Activated T-cell treated with anti-CD3 and anti-CD28 coated beads, Interleukin-2, amount 50 U/mL, for 72 hours (primary cell): ENCODE measurements at places on chromosomes 11 and 22. TPM values are rescaled to one million over a fixed set of nuclear protein-coding genes. Genes with fewer than 3 reads are reported as not detected.

GRCh38 chr11:75263944-75264349, 23.4 kb downstream of the TPBGL start:
- DNase-seq, result peak; percentile 29

DNA sequence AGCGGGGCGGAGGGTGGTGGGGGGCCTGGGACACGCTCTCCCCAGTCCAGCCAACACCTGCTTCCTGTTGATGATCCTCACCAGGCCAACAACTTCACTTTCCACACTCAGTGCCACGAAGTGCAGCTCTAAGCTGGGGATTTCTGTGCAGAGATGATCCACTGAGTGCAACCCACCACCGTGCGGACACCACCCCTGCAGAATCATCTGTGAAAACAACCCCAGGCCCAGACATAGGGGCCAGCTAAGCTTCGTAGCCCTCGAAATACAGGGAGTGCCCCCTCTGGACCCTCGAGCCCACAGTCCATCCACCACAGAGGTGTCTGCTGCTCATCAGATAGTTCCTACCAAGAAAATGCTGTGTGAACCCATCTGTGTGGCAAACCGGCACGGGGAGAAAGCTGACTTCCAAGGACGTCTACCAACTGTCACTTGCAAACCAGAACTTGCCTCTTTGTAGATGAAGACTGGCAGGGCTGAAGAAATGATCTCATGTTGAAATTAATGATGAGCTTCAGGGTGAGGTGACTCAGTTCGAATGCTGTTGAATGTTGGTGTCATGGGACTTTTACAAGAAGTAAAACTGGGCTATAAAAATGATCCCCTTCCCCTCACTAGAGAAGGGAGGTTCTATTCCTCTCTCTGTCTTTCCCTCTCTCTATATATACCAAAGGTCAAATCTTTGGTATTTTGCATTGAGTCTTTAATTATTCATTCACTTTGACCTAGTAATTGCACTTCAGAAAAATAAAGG, 73.4 kb downstream of the MYEOV start:
- DNase-seq, result no peak

- no peak for DNase-seq
Observed at GRCh38 chr11:122036493-122036892, 79.5 kb downstream of the BLID start.

- DNase-seq, result no peak
Observed at GRCh38 chr11:3873712-3874349, 18.4 kb downstream of the STIM1 start.

- no peak for DNase-seq
Observed at GRCh38 chr11:19873730-19874129, 161.1 kb downstream of the NAV2 start.

- no peak for DNase-seq
Observed at GRCh38 chr11:24592360-24592759, 95.5 kb downstream of the LUZP2 start.

DNA sequence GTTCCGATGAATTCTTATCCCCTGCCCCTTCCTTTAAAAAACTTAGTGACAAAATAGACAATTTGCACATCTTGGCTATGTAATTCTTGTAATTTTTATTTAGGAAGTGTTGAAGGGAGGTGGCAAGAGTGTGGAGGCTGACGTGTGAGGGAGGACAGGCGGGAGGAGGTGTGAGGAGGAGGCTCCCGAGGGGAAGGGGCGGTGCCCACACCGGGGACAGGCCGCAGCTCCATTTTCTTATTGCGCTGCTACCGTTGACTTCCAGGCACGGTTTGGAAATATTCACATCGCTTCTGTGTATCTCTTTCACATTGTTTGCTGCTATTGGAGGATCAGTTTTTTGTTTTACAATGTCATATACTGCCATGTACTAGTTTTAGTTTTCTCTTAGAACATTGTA, 12.0 kb downstream of the CCND1 start:
- no peak for DNase-seq

GRCh38 chr11:92852946-92853345, 116.5 kb upstream of the MTNR1B start:
- no peak for DNase-seq

GRCh38 chr11:96122601-96123074, 198.7 kb upstream of the MTMR2 start:
- DNase-seq, result no peak

DNA sequence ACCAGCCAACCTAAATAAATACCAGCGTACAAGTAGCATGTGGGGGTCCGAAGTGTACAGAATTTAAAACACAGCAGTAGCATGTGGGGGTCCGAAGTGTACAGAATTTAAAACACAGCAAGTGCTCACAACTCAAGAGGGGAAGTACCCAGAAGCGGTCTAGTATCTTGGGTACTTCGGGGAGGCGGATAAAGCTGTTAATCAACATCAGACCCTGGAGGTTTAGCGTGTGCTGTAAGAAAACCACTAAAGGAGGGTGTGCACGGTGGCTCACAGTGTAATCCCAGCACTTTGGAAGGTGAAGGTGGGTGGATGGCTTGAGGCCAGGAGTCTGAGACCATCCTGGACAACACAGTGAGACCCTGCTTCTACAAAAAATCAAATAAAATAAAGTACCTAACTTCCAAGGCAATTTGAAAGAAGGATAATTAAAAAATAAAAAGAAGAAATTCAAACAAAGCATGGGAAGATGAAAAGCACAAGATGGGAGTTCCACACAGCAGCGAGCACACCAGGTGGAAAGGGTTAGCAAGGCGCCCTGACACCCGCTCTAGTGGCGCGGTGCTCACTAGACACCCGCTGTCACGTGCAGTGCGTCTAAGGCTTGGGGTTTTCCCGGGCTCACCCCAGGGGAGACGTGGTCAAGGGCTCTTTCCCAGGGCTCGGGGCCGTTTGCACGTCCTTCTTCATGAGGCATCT, 35.0 kb upstream of the MOB2 start:
- DNase-seq, result no peak

GRCh38 chr11:117999354-117999993, 13.3 kb downstream of the IL10RA start:
- DNase-seq, result no peak

GRCh38 chr22:25013607-25014006, 61.1 kb downstream of the KIAA1671 start:
- no peak for DNase-seq

GRCh38 chr22:50320671-50321325, 6.0 kb downstream of the DENND6B start:
- no peak for DNase-seq

- no peak for DNase-seq
Observed at GRCh38 chr11:82864268-82864667, 36.0 kb downstream of the PRCP start.

- no peak for DNase-seq
Observed at GRCh38 chr11:13210424-13210823, 67.2 kb upstream of the BMAL1 start.

GRCh38 chr11:103683576-103683975, 352.9 kb upstream of the DDI1 start:
- no peak for DNase-seq

GRCh38 chr11:62556108-62556874, 9.7 kb upstream of the AHNAK start:
- DNase-seq, result peak; percentile 88

- DNase-seq, result no peak
Observed at GRCh38 chr11:61968758-61969390, 1.4 kb upstream of the FTH1 start.

- no peak for DNase-seq
Observed at GRCh38 chr22:45642986-45643385, 28.6 kb upstream of the ATXN10 start.

- DNase-seq, result no peak
Observed at GRCh38 chr22:29670626-29671025, 49.2 kb upstream of the CABP7 start.

ANGPTL5 gene
- not detected for total RNA-seq

DDTL gene
- total RNA-seq, result 0.95 TPM

OR52I1 gene
- not detected for total RNA-seq

EHF gene
- total RNA-seq, result not detected

FLRT1 gene
- 0.19 TPM for total RNA-seq

RFPL2 gene
- not detected for total RNA-seq

PTPRCAP gene
- 94.5 TPM for total RNA-seq

INS gene
- not detected for total RNA-seq

ZNF215 gene
- 1.4 TPM for total RNA-seq

HPX gene
- total RNA-seq, result 1.2 TPM

C11orf52 gene
- total RNA-seq, result not detected

F2 gene
- total RNA-seq, result not detected
